ENCODE measurements at places on chromosomes 1 and 21. TPM values are rescaled to one million over a fixed set of nuclear protein-coding genes. Genes with fewer than 3 reads are reported as not detected.

GRCh38 chr1:109476825-109477224 is 6.9 kb upstream of the ATXN7L2 start:
- no peak for DNase-seq

The ACTL8 gene
- not detected for total RNA-seq

The ATP6V1G3 gene
- total RNA-seq: not detected

The CADM3 gene
- 4.0 TPM for total RNA-seq

DNA sequence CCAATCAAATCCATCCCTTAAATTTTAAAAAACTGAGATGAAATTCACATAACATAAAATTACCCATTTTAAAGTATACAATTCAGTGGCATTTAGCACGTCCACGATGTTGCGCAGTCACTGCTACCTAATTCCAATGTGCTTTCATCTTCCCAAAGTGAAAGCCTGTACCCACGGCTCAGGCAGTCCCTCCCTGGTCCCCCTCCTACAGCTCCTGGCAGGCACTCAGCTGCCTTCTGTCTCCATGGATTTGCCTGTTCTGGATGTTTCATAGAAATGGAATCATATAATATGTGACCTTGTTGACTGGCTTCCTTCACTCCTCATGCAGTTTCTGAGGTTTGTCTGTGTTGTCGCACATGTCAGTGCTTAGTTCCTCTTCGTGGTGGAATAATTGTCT is 386.3 kb downstream of the CAMTA1 start:
- no peak for DNase-seq
